ENCODE measurements at places on chromosomes 7 and 10.

GRCh38 chr7:155222061-155222460 is 75.6 kb upstream of the INSIG1 start:
- DNase-seq, result no peak

- no peak for DNase-seq
Observed at GRCh38 chr10:98825741-98826140, 379.0 kb upstream of the HPS1 start.

DNA sequence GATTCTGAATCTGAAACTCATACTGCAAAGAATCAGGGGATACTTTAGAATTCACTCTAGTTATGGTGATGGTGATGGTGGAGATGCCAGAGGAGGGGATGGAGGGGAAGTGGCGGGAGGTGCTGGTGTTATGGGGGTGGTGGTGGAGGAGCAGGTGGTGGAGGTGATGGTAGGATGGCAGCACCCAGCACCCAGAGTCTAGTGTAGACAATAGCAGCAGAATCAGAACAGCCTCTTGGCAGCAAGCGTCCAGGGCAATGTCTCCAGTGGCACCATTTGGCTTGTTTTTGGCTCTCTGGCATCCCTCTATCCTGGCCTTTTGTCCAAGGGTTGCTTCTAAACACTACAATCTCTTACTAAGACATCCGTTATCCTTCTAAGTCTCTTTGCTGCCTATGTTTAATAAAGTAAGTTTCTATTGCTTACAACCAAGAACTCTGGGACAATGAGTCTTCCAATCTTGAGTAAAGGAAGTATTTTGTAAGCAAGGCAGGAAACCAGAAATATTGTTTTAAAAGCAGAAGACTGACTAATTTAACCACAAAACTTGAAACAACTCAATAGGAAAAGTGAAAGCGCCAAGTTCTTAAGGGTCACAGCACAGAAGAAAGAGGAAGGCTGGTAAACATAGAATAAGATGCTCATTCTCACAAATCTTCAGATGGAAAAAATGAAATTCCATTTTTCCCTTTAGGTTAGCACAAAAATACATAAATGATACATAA is 42.4 kb upstream of the GDF10 start:
- DNase-seq, result no peak

DNA sequence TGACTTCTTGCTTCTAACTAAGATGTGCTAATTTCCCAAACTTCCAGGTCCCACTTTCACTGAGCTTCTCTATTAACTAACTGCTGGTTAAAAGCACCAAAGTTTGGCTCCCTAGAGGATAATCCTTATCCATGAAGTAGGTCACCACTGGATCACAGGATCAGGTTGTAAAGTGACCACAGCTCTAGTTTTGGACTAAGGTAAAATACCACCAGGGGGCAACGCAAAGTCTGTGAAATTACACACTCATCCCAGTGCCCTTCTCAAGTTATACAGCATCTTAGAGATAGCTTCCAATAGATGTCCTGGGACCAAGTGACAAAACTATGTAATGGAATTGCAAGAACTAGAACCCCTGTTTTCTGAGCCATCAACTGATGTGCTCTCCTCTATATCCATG is 116.4 kb upstream of the ASAH2 start:
- DNase-seq, result peak; percentile 29

DNA sequence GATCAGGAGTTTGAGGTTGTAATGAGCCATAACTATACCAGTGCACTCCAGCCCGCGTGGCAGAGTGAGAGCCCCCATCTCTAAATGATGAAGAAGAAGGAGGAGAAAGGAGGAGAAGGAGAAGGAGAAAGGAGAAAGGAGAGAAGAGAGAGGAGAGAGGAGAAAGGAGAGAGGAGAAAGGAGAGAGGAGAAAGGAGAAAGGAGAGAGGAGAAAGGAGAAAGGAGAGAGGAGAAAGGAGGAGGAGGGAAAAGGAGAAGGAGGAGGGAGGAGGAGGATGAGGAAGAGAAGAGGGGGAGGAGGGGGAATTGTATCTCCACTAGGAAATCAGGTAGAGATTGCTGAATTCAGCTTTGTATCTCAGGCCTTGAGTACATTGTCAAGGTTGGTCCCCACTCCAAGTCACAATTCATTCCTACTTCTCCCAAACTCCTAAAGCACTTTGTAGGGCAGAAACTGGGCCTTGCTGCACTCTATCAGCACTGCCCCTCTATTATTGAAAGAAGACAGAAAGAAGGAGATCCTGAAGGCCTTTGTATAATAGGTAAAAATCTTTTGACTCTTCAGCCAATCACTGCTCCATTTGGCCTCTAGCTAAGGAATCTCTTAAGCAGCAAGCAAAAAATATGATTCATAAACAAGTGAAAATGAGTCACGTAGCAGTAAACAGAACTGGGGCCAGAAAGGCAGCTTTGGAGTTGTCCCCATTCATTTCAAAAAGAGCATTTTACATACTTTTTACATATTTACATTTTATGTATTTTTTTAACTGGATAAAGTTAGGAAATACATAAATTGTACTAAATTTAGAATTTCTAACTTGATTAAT is 178.0 kb downstream of the IMMP2L start:
- peak; percentile 5 for DNase-seq

DNA sequence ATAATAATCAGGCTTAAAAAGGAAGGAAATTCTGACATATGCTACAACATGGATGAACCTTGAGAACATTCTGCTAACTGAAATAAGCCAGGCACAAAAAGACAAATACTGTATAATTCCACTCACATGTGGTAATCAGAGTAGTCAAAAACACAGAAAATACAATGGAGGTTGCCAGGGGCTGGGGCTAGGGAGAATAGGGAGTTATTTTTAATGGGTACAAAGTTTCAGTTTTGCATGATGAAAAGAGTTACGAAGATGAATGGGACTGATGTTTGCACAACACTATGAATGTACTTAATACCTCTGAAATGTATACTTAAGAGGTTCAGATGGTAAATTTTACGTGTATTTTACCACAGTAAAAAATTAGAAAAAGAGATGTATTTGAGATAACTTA is 145.6 kb downstream of the DOCK4 start:
- no peak for DNase-seq

GRCh38 chr7:106793015-106793975 is 71.8 kb upstream of the PIK3CG start:
- DNase-seq, result no peak

DNA sequence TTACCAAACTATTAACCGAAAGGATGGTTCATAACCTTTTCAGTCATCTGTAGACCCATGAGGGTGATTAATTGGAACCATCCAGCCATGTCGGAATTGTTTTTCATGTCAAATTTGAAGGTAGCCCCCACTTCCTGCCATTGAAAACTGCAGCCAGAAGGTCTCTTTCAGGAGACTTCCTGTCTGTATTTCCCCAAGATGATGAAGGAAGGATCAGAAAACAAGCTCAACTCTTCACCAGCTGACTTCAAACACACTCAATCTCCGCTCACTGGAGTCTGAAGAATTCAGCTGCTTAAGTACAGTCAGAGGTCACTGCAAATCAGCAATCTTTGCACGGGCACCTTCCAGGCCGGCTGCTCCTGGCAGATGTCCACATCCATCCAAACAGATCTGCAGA is 291.7 kb upstream of the NPVF start:
- DNase-seq, result no peak

Measured in fibroblast of the conjunctiva (primary cell).